ENCODE measurements at places on chromosomes 16 and 17. TPM values are rescaled to one million over a fixed set of nuclear protein-coding genes. Genes with fewer than 3 reads are reported as not detected.

C1QTNF1 gene
- total RNA-seq, result not detected

PLLP gene
- not detected for total RNA-seq

- no peaks in the 10 kb centered on the region for H3K36me3 ChIP-seq
- no peak overlapping the region for H3K27ac ChIP-seq
- H3K27me3 ChIP-seq, result peaks cover 3% of the 10 kb centered on the region
- DNase-seq, result no peak
Observed at GRCh38 chr17:9090641-9091096, 69.4 kb downstream of the NTN1 start.

- no peaks in the 10 kb centered on the region for H3K27me3 ChIP-seq
- H3K36me3 ChIP-seq, result no peaks in the 10 kb centered on the region
- H3K4me3 ChIP-seq, result no peak overlapping the region
Observed at GRCh38 chr16:64362193-64362592, 759.7 kb downstream of the CDH11 start.

GRCh38 chr17:82366749-82367148 lies 4.8 kb upstream of the UTS2R start:
- no peak overlapping the region for H3K4me3 ChIP-seq
- no peak overlapping the region for H3K27ac ChIP-seq
- H3K27me3 ChIP-seq, result peaks cover 37% of the 10 kb centered on the region
- H3K36me3 ChIP-seq, result no peaks in the 10 kb centered on the region

- no peaks in the 10 kb centered on the region for H3K27me3 ChIP-seq
- peaks cover 54% of the 10 kb centered on the region for H3K36me3 ChIP-seq
- peaks cover 15% of the 10 kb centered on the region for H3K4me1 ChIP-seq
- no peak overlapping the region for H3K4me3 ChIP-seq
Observed at GRCh38 chr16:87844120-87844733, 25.1 kb downstream of the SLC7A5 start.

- H3K27ac ChIP-seq, result no peak overlapping the region
- H3K36me3 ChIP-seq, result peaks cover 40% of the 10 kb centered on the region
- H3K27me3 ChIP-seq, result no peaks in the 10 kb centered on the region
- no peak for DNase-seq
- peaks cover 14% of the 10 kb centered on the region for H3K4me1 ChIP-seq
Observed at GRCh38 chr17:4127555-4127954, 15.3 kb downstream of the ZZEF1 start.

DNA sequence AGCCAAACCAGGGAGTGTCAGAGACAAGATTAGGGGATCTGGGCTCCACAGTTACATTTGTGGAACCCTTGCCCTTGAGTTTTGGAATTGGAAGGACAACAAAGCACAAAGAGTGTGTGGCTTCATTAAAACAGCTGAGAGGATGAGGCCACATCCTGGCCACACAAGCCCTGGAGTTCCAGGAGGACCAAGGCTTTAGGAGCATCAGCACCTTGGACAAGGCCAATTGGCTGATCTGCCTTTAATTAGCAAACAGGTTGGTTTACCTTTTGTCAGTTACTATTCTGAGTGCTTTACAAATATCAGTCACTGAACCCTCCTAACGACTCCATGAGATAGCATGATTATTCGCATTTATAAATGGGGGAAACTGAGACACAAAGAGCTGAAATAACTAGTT lies 54.7 kb downstream of the SLC6A2 start:
- no peaks in the 10 kb centered on the region for H3K36me3 ChIP-seq
- peaks cover 8% of the 10 kb centered on the region for H3K27me3 ChIP-seq
- no peak overlapping the region for H3K27ac ChIP-seq
- H3K4me3 ChIP-seq, result no peak overlapping the region

GRCh38 chr16:22255335-22255734 lies 41.9 kb upstream of the POLR3E start:
- peaks cover 72% of the 10 kb centered on the region for H3K36me3 ChIP-seq
- peaks cover 3% of the 10 kb centered on the region for H3K4me1 ChIP-seq
- H3K4me3 ChIP-seq, result no peak overlapping the region
- no peak for DNase-seq

- H3K27me3 ChIP-seq, result no peaks in the 10 kb centered on the region
- H3K4me3 ChIP-seq, result no peak overlapping the region
- no peaks in the 10 kb centered on the region for H3K36me3 ChIP-seq
- no peaks in the 10 kb centered on the region for H3K4me1 ChIP-seq
- DNase-seq, result no peak
Observed at GRCh38 chr16:49586466-49587450, 213.2 kb downstream of the C16orf78 start.

DNA sequence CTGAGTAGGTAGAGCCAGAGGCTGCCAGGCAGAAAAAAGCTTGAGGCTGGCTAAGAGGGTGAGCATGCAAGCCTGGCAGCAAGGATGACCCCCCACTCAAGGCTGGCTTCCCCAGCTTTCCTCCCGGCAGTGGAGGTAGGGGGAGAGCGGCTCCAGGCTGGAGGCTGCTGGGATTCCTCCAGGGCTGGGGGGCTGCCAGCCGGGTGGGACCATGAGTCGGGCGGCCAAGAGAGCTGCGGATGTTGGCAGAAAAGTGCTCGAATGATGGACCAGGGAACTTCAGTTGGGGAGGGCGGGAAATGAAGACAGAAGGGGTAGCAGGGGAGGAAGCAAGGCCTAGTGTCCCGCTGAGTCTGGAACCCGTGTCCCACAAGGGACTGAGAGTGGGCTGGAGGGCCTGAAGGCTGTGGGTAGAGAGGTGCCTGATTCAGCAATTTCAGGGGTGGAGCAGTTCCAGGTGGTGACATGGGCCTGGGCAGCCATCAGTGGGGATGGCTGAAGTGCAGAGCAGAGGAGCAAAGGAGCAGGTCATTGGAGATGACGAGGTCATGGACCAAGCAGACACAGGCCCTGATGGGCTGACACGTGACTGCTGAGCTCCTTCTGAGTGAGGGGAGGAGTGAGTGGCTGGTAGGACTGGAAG lies 20.3 kb downstream of the HSD11B2 start:
- no peak for DNase-seq
- no peaks in the 10 kb centered on the region for H3K27me3 ChIP-seq
- H3K4me1 ChIP-seq, result peaks cover 1% of the 10 kb centered on the region
- no peak overlapping the region for H3K27ac ChIP-seq

DNA sequence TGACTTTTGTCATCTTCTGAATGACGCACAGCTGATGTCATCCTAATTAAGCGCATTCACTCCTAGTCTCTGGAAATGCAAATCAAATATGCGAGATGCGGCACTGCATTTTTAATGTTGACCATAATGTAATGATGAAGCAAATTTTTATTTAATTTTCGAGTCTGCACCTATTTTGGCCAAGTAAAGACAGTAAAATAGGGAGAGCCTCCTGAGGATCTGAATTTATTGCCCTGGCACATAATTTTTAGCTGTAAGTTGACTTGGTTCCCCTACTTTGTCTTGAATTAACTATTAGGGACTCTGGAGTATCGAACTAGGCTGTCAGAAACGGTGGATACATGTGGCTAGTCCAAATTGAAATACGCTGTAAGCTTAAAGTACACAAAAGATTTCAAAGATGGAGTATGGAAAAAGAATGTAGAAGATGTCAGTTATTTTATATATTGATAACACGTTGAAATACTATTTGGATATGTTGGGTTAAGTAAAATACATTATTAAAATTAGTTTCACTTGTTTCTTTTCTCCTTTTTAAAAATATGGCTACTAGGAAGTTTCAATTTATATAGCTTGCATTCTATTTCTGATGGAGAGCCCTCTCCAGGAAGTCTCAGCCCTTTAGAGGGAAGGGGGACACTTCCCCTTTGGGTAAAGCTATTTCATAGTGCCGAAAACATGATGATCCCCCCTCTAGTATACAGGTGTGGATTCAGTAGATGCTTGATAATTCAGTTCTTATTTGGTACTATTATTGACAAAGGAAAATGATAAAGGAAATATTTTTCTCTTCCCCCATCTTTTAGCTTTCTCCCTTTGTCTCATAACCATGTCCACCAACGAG lies 991 bp downstream of the KPNA2 start:
- H3K27me3 ChIP-seq, result no peaks in the 10 kb centered on the region
- DNase-seq, result no peak
- H3K4me3 ChIP-seq, result peak overlapping the region; percentile 95
- H3K4me1 ChIP-seq, result peaks cover 16% of the 10 kb centered on the region
- peak overlapping the region; percentile 92 for H3K27ac ChIP-seq

DNA sequence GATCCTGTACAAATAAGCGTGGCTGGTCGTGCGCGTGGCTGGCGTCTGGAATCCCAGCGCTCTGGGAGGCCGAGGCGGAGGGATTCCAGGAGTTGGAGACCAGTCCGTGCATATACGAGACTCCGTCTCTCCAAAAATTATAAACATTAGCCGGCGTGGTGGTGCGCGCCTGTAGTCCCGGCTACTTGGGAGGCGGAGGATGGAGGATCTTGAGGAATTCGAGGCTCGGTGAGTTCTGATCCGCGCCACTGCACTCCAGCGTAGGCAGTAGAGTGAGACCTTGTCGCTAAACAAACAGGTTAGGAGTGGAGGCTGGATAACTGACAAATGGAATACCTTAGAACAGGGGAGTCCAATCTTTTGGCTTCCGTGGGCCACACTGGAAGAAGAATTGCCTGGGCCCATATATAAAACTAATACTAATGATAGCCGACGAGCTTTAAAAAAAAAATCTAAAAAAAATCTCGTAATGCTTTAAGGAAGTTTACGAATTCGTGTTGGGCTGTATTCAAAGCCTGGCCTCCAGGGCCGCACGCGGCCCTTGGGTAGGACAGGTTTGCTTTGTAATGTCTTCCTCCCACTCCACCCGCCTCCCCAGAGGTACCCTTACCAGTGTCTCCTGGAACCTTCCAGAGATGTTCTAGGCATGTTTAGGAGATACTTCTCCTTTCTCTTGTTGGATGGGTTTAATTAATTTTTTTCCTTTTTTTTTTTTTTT lies 909 bp upstream of the RSL1D1 start:
- H3K36me3 ChIP-seq, result peaks cover 54% of the 10 kb centered on the region
- no peaks in the 10 kb centered on the region for H3K27me3 ChIP-seq
- H3K4me3 ChIP-seq, result peak overlapping the region; percentile 99
- H3K4me1 ChIP-seq, result peaks cover 48% of the 10 kb centered on the region
- peak; percentile 61 for DNase-seq

DNA sequence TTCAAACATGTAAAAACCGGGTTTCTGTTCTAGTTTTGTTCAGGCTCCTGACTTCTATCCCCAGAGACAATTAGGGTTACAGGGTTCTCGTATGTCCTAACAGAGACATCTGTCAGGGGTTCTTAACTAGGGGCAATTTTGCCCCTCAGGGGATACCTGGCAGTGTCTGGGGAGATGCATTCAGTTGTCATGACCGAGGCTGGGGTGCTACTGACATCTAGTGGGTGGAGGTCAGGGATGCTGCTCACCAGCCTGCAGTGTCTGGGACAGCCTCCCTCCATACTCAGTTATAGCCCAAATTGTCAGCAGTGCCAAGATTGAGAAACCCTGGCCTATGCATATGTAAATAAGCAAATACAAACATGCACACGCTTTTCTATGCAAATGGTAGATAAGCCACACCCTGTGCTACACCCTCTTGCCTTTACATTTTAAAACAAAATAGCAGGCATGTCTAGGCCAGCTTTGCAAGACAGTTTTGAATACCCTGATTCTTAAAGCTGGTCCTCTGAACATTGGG lies 37.4 kb downstream of the CLEC16A start:
- no peaks in the 10 kb centered on the region for H3K27me3 ChIP-seq
- peak; percentile 86 for DNase-seq
- H3K27ac ChIP-seq, result no peak overlapping the region
- peaks cover 51% of the 10 kb centered on the region for H3K36me3 ChIP-seq
- H3K4me3 ChIP-seq, result no peak overlapping the region

DNA sequence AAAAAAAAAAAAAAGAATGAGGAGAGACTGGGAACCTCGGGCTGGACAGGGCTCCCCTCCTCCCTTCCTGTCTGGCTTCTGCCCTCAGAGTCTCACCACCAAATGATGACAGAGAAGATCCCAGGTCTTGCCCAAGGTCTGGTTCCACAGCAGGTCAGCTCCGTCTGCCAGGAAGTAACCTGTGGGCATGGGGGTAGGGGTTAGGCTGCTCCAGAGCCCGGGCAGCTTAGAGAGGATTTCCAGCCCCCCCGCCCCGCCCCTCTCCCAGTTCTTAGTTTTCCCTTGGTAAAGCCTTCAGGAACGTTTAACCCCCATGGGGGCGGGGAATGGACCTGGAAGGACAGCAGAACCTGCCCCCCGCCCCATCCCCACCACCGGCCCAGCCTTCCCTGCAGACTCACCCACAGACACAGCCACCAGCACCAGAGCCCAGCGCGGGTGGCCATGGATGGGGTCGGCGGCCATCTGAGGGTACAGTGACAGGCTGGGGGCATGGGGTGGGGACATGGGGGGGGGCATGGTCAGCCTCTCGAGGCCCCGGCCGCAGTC lies 700 bp downstream of the TLCD2 start:
- H3K4me3 ChIP-seq, result peak overlapping the region; percentile 52
- peaks cover 18% of the 10 kb centered on the region for H3K36me3 ChIP-seq
- no peak for DNase-seq
- H3K27ac ChIP-seq, result no peak overlapping the region

DNA sequence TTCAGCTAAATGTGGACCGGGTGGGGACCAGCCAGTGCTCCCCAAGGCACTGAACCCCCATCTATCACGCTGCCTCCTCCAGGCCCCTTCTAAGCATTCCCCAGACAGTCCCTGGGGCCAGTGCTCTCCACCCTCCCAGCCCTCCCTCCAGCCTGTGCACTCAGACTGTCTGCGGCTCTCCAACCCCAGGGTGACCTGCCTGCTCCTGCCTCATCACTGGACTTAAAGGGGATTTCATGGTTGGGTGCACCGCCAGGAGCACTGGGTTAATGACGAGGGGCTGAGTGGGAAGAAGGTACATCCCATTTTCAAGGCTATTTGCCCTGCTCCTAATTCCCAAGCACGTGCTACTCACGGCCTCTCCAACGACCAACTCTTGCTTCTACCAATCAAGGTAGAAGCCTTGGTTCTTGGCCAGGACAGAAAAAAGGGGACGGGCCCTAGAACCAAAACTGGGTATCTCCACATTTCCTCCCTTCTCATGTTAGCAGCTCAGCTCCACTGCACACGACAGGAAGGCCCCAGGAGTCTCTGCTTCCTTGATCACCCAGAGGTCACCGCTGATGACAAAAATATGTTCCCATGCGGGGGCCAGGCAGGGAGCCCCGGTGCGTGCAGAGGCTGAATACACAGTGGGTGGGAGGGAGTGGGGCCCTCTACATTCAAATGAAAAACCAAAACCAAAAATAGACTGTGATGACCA lies 3.5 kb upstream of the ABR start:
- H3K36me3 ChIP-seq, result no peaks in the 10 kb centered on the region
- peak; percentile 67 for DNase-seq
- H3K4me1 ChIP-seq, result peaks cover 5% of the 10 kb centered on the region
- no peak overlapping the region for H3K4me3 ChIP-seq
